ENCODE measurements at places on chromosomes 1 and 21.
A peak's percentile ranks its signal among the peaks of the same experiment; 100 is the strongest.

DNA sequence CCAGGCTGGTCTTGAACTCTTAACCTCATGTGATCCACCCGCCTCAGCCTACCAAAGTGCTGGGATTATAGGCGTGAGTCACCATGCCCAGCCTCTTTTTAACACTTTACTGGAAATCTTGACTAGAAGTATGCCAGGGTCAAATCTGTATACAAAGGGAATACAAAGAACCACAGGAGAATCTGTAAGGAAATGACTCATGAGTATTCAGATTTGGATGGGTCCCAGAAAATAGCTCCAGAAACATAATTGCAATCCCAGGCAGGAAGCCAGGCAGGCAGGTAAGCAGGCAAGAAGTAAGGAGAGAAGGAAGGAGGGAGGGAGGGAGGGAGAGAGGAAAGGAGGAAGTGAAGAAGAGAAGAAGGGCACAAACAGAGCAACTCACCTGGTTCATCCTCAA is 22.8 kb upstream of the TIAM1 start:
- DNase-seq = no peak

- no peak for DNase-seq
Measured at GRCh38 chr1:110956586-110956985, 7.1 kb downstream of the LRIF1 start.

DNA sequence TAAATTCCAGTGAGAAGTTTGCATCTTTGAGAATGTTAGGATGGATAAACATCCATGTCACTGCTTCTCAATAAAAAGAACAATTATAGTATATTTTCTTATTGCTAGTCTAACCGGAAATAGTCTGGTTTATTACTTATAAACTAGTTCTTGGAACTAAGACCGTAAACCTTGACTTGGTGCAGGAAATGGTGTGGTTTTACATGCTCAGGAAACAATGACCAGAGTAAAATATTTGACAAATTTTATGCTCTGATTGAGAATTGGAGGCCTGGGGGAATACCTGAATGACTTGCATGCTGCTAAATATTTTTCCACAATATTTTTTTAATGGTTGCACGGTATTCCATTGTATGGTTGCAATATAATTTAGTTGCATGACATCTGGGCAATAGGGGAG is 76.3 kb downstream of the XCL2 start:
- no peak for DNase-seq

DNA sequence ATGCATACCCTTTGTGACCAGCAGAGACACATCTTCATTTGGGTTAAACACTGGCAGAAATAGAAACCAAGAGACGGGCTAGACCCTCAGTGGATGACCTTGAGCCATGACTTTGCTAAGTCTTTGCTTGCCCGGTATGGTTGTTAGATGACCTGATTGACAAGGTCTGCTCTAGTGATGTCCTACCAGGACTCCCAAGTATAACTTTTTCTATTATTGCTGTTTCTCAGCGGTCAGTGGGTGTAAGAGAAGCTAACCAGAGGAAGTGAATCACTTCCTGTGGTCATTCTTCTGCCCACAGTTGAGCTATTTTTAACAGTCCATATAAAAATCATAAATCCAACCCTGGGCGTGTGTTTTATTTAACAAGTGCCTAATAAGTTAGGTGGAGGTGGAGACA is 126.2 kb upstream of the ETS2 start:
- no peak for DNase-seq

- DNase-seq = no peak
Measured at GRCh38 chr1:12097321-12097720, 34.2 kb downstream of the TNFRSF8 start.

- DNase-seq = no peak
Measured at GRCh38 chr1:92494485-92495141, 7.9 kb upstream of the GFI1 start.

DNA sequence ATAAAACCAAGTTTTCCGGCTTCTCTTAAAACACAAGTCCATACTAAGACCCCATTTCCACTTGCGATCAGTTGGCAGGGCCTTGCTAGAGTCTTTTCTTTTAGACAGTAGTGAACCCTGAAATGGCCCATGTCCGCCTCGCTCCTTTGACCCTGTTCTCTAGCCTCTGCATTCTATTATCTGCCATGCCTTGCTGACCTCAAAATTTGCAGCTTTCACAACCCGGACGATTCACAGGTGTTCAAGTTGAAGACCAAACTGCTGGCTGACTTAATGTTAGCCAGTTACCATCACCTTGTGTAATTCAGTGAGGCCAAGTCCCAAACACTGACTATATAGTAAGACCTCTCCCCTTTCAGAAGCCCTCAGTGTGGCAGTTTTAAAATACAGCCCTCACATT is 174.2 kb downstream of the PCP4 start:
- no peak for DNase-seq

- DNase-seq = peak; percentile 72
Measured at GRCh38 chr1:1778663-1779319, 521 bp upstream of the NADK start.

- DNase-seq = peak; percentile 5
Measured at GRCh38 chr1:72366466-72366865, 84.1 kb upstream of the NEGR1 start.

DNA sequence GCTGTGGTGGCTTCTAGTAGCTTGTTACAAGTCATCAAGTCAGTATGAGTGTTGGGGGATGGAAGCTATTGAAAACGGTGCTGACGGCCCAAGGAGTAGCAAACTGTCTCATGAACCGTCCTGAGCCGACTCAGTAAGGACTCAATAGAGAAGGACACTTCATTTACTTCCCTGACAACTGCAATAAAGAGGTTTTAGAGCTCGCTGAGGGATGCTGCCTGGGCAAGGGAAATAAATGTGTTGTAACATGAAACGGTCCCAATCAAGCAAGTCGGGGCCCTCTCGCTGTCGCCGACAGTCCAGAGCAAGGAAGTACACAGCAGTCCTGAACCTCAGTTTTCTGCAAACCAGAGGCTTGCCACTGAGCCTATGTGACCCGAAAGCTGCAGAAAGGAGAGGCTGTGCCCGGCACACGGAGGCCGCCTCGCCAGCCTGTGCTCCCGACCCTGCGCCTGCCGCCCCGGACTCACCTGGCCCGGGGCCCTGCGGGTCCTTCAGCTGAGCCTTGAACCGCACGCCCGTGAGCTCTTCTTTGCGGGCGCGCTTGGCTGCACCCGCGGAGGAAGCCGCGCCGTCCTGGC is 423 bp downstream of the URB1 start:
- no peak for DNase-seq

GRCh38 chr21:38434913-38435533 is 63.3 kb downstream of the ERG start:
- DNase-seq = no peak

- DNase-seq = no peak
Measured at GRCh38 chr1:183942933-183943693, 94.4 kb downstream of the COLGALT2 start.

DNA sequence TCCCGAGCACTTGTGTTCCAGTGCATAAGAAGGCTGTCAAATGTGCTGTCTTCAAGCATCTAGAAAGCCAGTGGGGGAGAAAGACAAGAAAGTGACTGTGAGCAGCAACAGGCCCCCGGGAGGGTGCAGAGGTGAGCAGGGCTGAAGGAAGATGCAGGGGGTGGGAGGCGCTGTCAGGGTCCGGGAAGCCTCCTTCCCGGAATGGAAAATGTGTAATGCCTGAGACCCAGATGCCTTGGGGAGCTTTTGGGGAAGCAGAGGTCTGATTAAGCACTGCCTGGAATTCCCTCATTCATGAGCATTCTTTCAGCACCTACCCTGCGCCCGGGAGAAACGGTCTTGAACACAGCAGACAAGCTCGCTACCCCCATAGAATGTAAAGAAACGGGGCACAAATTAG is 1.3 kb downstream of the NPHP4 start:
- DNase-seq = no peak

- DNase-seq = no peak
Measured at GRCh38 chr1:109527846-109528695, 11.6 kb upstream of the GPR61 start.

GRCh38 chr1:220879509-220880361 is 492 bp downstream of the HLX start:
- peak; percentile 46 for DNase-seq

GRCh38 chr1:116152950-116153691 is 41.9 kb downstream of the MAB21L3 start:
- no peak for DNase-seq

Measured in NCI-H345 (cell line).